ENCODE measurements at places on chromosomes 16 and 17.

DNA sequence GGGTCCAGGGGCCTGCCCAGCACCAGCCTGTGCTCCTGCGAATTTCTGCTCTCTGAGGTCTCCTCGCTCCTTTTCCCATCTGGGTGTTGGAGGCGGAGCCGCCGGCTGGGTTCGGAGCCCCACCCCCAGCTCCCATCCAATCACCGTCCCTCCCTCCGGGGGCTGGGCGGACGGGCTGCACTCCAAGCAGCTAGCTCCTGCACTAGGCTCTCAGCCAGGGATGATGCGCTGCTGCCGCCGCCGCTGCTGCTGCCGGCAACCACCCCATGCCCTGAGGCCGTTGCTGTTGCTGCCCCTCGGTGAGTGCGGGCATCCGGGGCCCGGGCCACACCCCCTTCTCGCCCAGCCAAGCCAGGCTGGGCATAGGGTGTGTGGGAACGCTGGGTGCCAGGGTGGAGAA, at the start of gene NRN1L:
Gene NRN1L, plus strand, starts transcription at position 202 of the 400 bp plus-strand sequence. Its CDS starts 19 bp downstream, at position 221.
- DNase-seq, result peak; percentile 96

DNA sequence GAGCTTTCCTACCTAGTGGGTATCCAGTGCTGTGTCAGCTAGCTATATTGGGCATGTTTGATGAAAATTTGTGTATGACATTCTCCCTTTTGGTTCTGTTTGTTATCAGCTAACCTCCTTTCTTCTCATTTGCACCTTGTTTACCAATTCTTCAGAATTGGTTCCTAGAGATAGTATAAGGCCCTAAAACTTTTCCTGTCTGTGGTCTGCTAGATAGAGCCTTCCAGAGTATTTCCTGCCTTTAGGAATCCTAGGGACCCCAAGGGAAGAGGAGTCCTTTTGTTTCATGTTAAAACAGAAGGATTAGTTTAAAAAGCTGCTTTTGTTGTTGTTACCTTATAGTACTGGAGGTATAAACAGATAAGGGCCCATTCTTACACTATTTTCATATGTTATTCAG, 11.5 kb downstream of the MAP3K3 start:
- DNase-seq, result no peak

DNA sequence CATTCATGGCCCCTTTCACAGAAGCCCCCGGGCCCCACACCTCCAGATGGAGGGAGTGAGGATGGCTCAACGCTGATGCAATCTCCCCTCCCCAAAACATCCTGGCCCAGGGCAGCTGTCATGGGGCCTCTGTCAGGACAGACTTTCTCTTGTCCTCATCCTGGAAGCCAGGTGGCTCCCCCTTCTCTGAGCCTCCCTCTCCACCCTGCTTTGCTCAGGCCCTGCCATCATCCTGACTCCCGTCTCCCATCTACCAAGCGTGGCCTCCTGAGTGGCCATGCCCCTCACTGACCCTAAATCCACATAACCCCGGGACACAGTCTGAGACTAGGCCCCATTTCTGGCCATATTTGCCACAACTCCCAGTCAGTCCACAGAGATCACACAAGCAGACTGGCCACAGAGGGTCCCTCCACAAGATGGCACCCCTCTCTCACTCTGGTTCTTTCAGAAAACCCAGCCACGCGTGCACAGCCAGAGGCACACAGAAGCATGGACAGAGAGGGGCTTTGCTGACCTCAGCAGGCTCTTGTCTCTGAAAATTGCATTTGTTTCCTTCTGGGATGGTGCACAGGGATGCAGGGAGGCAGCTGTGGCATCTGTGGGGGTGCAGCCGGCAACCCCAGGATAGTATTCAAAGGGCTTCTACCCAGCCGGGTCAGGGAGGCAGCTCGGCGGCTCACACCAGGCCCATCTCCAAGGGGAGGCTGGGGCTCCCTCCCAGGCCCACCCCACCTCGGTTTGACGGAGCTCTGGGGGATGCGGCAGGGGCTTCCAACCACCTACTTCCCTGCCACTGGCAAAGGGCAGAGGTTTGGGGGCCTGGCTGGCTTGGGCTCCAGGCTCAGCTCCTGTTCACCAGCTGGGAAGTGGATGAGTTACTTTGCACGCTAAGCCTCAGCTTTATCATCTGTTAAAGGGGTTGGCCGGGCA, 16.9 kb downstream of the DOC2B start:
- peak; percentile 71 for DNase-seq

DNA sequence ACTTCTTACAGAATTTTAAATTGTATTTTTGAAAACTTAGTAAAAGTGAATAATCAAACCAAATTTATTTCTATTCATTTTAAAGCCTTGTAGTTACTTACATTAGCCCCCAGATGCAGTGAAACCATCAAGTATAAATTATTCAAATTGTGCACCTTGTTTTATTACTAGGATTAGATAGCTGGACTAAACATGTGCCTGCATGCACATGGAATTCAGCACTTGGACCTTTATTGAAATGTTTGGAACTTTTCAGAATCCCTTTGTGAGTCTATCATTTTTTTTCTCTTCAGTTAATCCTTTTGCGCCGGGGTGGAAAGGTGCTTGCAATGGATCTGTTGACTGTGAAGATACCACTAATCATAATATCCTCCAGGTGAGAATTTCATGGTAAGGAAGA, 4.7 kb downstream of the ZPBP2 start:
- no peak for DNase-seq

GRCh38 chr17:28484296-28484695, 10.9 kb downstream of the SLC13A2 start:
- no peak for DNase-seq

DNA sequence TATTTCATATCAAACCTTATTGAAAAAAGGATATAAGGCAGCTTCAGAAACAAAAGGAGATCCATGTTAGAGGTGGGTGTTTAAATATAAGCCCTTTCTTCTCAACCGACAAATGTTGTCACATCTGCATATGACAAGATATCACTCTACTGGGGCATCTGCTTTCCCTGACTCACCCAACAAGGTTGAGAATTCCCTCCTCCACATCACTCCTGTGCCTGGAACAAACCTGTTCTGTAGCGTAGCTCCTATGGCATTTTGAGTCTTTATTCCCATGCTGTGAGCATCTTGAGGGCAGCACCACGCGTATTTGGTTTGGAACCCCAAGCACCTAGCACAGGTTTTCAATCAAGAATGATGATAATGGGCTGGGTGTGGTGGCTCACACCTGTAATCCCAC, 59.4 kb upstream of the ZFHX3 start:
- no peak for DNase-seq

- peak; percentile 69 for DNase-seq
These were observed 652 bp upstream of the SLC25A19 start for GRCh38 chr17:75289832-75290337.

DNA sequence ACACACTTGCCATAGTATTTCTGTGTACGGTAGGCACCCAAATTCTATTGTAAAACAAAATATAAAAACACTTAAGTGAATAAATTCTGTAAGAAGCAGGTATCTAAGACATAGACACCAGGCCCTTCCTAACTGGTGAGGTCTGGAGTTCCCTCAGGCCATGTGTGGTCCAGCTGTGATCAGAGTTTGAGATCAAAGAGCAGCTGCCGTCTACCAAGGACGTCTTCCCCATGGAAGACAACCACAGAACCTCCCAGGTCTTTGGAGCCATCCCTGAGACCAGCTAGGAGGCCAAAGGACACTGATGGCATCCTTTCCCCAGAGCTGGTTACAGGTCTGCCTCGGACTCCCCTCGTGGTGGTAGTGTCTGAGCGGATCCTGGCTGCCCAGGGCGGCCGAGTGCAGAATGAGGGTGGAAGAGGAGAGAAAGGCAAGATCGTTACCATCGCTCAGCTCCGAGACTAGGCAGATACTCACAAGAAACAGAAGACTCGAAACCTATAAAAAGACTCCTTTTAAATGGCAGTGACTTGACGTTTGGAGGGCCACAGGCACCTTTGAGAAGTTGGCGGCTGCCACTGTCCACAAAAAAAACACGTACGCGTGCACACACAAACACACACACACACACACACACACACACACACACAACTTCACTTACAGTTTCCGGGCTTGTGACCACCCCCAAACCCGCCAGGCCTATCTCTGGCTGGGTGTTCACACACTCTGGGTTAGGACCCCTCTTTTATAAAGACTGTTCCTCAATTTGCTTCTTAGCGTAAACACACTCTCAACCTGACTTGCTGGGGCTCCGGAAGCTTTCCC, 7.5 kb downstream of the TIMP2 start:
- no peak for DNase-seq

- DNase-seq, result no peak
These were observed 14.8 kb upstream of the CDH11 start for GRCh38 chr16:65136681-65137080.

DNA sequence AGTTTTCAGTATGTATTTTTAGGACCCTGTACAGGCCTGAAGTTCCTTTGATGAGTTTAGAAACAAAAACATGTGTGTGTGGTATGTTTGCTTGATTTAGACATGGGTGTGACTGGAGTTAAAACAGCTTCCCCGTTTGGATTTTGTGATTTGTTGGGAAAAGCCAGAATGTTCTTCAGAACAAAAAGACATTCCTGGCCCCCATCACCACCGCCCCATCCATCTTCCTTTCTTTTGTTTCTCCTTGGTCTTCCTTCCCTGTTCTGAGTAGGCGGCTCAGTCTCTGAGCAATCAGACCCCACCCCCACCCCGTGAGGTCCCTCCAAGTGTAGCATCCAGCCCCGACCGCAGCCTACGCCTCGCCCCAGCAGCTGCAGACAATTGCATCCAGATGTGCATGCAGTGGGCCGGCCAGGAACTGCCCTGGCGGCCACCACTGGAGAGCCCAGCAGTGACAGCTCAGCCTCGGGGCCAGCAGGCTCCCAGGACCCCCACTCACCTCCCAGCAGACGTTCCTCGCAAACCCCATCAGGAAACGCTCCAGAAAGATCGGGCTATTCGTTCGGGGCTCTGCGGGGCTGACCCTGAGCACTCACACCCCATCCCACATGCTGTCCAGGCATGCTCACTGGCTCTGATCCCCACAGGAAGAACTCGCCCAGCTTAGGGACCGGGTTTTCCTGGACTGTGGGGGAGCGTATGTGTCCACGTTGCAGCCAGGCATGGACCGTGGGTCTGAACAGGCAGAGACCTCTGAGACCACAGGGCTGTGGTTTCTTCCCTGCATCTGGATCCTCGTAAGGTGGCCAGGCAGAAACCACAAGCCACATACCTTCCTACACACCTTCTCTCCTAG, 99.8 kb upstream of the CDH5 start:
- peak; percentile 6 for DNase-seq

DNA sequence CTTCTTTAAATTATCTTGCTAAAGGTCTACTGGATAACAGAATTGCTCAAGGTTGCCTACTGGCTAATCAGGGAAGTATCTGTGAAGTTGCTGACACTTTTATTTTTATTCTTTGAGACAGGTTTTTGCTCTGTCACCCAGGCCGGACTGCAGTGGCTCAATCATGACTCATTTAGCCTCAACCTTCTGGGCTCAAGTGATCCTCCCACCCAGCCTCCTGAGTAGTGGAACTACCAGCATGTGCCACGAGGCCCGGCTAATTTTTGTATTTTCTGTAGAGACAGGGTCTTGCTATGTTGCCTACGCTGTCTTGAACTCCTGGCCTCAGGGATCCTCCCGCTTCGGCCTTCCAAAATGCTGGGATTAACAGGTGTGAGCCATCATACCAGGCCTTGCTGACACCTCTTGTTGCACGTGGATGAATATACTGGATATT, 43.1 kb downstream of the GLG1 start:
- no peak for DNase-seq

GRCh38 chr17:75558666-75559530, 28.7 kb upstream of the MYO15B start:
- no peak for DNase-seq

DNA sequence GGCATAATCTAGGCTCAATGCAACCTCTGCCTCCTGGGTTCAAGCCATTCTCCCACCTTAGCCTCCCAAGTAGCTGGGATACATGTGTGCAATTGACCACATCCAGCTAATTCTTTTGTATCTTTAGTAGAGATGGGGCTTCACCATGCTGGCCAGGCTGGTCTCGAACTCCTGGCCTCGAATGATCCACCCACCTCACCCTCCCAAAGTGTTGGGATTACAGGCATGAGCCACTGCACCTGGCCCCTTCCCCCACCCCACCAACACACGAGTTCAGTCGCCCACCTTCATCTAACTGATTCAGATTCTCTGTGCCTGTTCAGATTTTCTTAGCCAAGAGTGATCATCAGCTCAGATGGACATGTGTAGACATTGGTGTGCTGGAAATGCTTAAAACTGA, 25.0 kb upstream of the METTL9 start:
- no peak for DNase-seq

- DNase-seq, result no peak
These were observed 32.5 kb downstream of the ABCC12 start for GRCh38 chr16:48123104-48123788.

DNA sequence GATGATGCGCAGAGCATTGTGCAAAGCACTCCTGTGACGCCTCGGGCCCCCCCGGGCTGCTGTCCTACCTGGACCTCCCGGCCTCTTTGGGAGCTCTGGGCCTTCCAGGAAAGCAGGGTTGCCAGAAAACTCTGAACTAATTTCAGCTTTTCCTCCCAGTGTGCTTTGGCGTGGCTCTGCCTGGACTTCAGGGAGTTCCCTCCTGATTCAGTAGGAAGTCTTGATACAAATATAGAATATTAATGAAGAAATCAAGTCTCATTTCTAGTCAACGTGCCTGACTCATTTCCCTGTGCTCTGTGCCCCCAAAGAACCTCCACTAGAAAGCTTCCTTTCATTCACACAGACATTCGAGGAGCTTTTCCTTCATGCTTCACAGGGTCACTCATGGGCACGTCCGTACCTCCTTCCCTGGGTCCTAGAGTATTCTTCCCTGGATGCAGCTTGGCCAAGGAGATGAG, 84.0 kb upstream of the NOL11 start:
- DNase-seq, result no peak

DNA sequence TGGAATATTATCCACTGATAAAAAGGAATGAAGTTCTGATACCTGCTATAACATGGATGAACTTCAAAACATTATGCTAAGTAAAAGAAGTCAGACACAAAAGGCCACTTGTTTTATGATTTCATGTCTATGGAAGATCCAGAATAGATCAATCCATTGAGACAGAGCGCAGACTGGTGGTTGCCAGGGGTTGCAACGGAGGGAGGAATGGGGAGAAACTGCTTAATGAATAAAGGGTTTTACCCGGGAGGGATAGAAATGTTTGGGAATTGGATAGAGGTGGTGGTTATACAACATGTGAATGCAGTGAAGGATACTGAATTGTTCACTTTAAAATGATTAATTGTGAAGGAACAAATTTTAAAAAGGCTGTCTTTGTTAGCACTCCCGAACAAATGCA, 30.2 kb downstream of the WDR59 start:
- DNase-seq, result no peak

GRCh38 chr16:21028728-21029127, 121.9 kb downstream of the DNAH3 start:
- no peak for DNase-seq

- DNase-seq, result no peak
These were observed 1.2 kb upstream of the TMEM204 start for GRCh38 chr16:1532081-1532760.

DNA sequence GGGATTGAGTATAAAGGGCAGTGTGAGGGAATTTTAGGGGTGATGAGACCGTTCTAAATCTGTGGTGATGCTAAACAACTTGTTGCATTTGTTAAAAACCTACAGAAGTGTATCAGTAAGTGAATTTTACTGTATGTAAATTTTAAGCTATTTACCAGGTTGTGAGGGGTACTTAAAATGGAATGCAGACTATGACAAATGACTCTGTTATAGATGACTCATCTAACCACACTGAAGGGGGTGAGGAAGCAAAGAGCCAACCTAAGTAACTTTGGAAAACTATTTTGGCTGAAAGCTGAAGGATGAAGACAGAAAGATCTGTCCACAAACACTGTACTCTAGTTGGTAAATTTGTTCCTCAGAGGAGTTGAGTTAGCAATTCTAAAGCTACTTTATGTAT, 5.3 kb upstream of the MKS1 start:
- DNase-seq, result no peak

Measured in D341Med (cell line).